T-helper 17 cell (primary cell): ENCODE measurements at places on chromosomes 7 and 10.

DNA sequence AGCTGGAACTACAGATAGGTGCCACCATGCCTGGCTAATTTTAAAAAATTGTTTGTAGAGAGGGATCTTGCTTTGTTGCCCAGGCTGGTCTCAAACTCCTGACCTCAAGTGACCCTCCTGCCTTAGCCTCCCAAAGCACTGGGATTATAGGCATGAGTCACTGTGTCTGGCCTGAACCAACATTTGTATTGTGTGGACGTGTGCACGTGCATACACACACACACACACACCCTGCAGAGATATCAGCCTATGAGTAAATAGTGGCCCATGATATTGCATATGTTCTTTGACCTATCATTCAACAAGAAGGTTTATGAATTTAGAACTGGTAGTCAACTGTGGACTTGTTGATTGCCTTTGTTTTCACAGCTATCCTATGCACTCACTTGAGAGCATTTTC is 161.6 kb downstream of the BAMBI start:
- DNase-seq, result no peak

DNA sequence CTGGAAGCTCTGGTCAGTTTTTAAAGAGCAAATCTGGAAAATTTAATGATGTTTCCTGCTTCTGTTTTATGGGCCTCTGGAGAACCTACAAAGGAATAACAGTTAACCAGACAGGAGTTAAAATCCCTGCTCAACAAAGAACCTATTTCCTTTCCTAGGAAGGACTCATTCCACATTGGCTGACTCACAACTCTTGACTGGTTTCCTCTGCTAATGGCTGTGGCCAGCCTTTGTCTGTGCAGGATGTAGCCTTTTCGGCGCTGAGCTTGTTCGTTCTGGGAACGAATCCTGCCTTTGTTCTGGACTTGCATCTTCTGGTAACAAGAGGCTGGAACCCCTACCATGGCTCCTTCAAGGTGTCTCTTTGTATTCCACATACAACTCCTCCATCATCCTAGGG is 112.8 kb upstream of the PDCD4 start:
- no peak for DNase-seq

GRCh38 chr10:24238519-24239247 is 29.7 kb downstream of the KIAA1217 start:
- no peak for DNase-seq

- DNase-seq, result no peak
These were observed 1.3 kb downstream of the NRCAM start for GRCh38 chr7:108454674-108455550.

GRCh38 chr10:29130190-29130673 is 158.6 kb upstream of the LYZL1 start:
- DNase-seq, result no peak

GRCh38 chr7:92253251-92253650 is 7.5 kb downstream of the ANKIB1 start:
- DNase-seq, result no peak

GRCh38 chr7:7924303-7924702 is 44.3 kb upstream of the GLCCI1 start:
- no peak for DNase-seq

- peak; percentile 45 for DNase-seq
These were observed 24.6 kb downstream of the PRSS2 start for GRCh38 chr7:142795339-142795863.

- no peak for DNase-seq
These were observed 62.3 kb upstream of the TMEM254 start for GRCh38 chr10:80015911-80016830.

- DNase-seq, result peak; percentile 48
These were observed 523 bp downstream of the PURB start for GRCh38 chr7:44884621-44885393.

GRCh38 chr7:159210581-159211235 is 66.0 kb upstream of the VIPR2 start:
- DNase-seq, result no peak

- no peak for DNase-seq
These were observed 17.3 kb downstream of the KIFBP start for GRCh38 chr10:69005704-69006485.

DNA sequence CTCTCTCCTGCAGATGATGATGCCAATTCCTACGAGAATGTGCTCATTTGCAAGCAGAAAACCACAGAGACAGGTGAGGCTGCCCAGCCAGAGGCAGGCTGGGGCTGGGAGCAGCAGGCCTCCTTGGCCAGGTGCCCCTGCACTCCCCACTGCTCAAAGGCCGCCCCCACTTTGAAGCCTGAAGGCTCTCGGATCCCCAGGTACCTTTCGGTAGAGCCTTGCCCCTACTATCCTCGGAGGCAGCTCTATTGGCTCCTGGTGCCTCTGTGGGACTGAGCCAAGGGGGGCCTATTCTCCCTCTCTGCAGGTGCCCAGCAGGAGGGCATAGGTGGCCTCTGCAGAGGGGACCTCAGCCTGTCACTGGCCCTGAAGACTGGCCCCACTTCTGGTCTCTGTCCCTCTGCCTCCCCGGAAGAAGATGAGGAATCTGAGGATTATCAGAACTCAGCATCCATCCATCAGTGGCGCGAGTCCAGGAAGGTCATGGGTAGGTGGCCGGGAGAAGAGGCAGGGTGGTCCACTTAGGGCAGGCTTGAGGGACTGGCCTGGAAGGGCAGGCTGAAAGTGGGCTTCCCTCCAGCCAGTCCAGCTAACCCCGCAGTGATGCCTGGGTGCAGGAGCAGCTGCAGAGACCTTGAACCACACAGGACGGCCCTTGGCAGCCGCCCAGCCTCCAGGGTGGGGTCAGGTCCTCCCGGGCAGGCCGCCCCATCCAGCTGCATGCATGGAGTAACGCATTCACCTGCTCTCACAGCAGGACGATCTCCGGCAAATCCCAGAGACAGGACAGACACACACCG is 14.1 kb downstream of the LAT2 start:
- no peak for DNase-seq

GRCh38 chr10:114698271-114699061 is 40.4 kb upstream of the ABLIM1 start:
- no peak for DNase-seq

- DNase-seq, result no peak
These were observed 301.9 kb upstream of the C7orf33 start for GRCh38 chr7:148288592-148289151.

DNA sequence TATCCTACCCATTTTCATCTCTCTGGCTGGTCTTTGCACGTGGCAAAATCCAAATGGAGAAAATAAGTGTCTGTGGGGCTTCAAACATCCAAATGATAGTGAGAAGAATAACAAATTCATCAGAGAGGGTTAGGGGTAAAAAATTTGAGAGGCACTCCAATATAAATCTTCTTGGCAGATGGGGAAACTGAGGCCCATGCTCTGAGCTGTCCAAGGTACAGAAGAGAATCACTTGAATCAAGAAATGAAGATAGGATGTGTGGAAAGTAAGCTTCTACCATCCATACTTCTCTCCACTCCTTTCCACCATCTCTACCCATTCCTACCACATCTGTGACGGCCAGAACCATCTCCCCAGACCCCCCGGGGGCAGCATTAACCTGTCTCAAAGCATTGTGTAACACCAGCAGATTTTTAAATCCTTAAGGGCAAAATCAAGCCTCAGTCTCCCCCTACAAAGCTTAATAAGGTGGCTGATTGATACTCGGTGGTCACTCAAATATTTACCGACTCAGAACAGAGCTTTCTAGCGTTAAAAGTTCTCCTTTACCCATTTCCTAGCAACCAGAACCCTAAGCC is 818 bp downstream of the GOT1 start:
- DNase-seq, result no peak

DNA sequence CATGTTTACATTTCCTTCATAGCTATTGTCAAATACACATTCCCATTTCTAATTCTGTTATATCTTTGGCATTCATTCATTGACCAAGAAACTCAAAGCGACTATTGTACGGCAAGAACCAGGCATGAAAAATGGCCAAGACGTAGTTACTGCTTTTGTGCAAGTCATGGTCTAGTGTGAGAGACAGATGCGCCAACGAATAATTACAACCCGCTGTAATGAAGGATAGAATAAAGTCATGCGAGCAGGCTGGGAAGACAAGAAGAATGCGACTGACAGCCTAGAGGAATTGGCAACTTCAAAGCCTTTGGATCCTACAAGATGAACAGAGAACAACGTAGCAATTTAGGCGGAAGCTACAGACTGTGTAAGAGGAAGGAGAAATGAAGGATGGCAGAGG is 221.2 kb downstream of the CALN1 start:
- no peak for DNase-seq

DNA sequence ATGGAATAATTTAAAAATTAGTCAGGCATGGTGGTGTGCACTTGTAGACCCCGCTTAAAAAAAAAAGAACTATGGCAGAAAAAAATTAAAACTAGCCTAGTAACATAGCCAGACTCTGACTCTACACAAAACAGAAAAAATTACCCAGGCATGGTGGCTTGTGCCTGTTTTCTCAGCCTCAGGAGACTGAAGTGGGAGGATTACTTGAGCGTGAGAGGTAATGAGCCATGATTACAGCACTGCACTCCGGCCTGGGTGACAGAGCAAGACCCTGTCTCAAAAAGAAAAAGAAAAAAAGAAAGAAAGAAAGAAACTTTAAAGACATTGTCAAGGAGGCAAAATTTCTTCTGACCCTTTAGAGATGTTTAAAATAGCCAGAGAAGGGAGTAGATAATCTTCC is 109.0 kb upstream of the TMEM106B start:
- no peak for DNase-seq

GRCh38 chr10:132506711-132507408 is 30.7 kb upstream of the INPP5A start:
- no peak for DNase-seq

- DNase-seq, result no peak
These were observed 58.7 kb upstream of the PRPS1L1 start for GRCh38 chr7:18086165-18087025.

- DNase-seq, result no peak
These were observed 44.3 kb upstream of the FXYD4 start for GRCh38 chr10:43327171-43327570.
